Activated CD4-positive, CD25-positive, alpha-beta regulatory T cell (primary cell): ENCODE measurements at places on chromosomes 1 and 21.

- DNase-seq: no peak
Measured at GRCh38 chr1:70818401-70818800, 229.2 kb downstream of the PTGER3 start.

- no peak for DNase-seq
Measured at GRCh38 chr21:35559128-35559828, 501.0 kb downstream of the SETD4 start.

DNA sequence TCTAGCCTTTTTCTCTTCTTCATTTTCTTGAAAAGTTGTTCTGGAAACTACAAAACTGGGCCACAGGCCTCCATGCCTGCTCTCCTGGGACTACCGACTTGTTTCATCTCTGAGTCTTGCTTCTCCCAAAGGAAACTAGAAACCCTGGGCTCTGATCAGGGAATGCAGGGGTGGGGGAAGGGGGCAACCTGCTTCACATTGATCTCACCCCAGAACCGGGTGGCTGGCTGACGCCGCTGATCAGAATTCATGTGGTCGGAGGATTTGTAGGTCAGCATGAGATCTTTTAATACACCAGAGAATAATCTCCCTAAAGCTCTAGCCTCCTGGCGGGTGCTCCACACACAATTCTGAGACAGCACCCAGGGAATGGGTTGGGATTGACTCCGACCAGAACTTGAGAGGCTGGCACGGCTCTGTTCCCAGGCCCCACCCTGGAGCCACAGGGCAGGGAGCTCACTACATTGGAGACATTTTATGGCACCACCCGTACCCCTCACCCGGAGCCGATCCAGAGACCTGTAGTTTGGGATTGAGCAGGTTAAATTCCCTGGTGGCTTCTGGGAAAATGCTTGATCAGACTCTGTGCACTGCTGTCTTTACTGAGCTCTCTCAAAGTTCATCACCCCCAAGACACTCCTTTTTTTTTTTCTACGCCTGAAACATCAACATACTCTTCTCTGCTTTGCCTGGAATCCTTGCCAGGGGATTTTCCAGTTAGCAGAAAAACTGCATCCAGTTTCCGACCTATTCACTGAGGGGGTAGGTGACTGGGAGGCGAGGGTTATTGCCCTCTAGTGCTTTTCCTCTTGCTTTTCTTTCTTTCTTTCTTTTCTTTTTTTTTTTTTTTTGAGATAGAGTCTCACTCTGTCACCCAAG, 12.2 kb upstream of the ARHGEF10L start:
- DNase-seq: no peak

DNA sequence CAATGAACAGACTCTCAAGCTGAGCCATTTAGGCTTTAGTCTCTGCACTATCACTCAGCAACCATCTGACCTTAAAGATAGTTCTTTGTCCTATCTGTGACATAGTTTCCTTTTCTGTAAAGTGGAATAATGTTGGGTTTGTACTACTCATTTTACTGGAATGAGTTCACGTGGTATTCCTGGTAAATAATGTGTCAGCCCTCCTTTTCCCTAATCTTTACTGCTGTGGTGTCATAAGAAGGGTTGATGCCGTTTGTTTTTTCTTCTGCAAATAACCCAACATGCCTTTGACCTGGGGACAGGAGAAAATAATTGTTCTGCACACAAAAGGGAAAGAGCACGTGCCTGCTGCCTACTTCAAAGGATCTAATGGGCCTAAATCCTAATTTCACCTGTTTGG, 297.8 kb downstream of the BRINP3 start:
- DNase-seq: no peak

DNA sequence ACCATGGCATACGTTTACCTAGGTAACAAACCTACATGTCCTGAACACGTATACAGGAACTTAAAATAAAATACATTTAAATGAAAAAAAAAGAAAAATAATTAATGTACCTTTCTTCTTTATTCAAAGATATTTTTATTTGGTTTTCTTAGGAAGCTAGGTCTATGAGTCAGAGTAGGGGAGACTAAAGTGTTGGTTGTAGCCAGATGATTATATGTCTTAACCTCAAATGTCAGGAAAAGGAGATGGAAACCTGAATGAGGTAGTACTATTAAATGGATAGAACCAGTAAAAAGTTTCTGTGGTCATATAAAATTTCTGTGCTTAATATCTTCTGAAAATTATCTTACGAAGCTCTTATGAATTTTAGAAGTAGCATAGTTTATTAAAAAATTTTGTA, 275.8 kb downstream of the KCTD3 start:
- no peak for DNase-seq

- DNase-seq: no peak
Measured at GRCh38 chr1:178921499-178921898, 50.6 kb upstream of the ANGPTL1 start.
